Hippocampal formation (tissue), 2 donors: ENCODE measurements at places on chromosomes 2 and 18.

DNA sequence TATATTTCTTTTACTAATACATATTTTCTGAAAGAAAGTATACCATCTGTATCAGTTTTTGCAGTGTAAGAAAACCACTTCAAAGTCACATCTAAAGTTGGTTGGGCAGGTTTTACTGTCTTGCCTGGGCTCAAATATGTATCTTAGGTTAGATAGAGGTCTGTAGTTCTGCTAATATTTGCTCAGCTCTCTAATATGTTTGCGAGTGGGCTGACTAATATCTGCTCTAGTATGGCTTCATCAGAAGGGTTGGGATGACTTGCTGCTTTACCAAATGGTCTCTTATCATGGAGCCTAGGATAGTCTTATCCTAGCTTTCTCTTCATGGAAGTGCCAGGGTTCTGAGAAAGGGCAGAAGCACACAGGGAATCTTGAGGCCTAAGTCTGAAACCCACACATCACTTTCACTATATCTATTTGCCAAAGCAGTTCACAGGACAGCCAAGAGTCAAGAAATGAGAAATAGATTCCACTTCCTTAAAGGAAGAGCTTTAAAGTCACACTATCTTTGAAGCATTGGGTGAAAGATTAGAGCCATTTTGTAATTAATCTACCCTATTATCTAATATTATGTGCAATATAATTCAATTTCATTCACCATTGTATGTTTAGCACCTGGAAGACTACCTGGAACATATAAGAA, 610.0 kb downstream of the KCNJ3 start:
- DNase-seq = no peak

GRCh38 chr2:165790466-165790865, 3.6 kb downstream of the GALNT3 start:
- no peak for DNase-seq

- no peak for DNase-seq
Observed at GRCh38 chr2:7915302-7916091, 766.4 kb upstream of the ID2 start.

DNA sequence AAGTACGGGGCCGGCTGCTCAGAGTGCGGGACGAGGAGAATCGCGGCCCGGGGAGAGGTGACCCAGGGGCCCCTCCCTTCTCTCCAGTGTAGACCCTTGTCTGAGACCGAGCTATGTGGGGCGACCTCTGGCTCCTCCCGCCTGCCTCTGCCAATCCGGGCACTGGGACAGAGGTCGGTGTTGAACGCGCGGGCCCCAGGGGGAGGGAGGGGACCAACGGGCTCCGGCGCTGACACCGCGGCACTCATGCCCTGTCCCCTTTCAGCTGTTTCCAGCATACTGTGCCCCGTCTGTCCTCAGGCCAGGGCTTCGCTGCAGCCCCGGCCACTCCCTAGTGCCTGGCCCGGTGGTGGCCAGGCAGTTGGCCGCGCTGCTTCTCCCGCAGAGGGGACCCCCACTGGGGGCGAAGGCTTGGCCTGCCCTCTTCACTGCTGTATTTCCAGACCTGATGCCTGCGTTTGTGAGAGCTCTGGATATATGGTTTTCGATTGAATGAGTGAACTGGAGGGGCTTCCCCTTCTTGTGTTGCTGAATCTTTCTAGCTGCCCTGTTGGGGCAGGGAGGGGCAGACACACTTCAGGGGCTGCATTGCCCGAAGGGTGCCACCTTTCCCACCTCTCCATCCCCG, 809 bp downstream of the DBI start:
- peak; percentile 71 for DNase-seq

GRCh38 chr18:48801728-48802542, 148.8 kb downstream of the SMAD7 start:
- no peak for DNase-seq
